Effector CD4-positive, alpha-beta T cell (primary cell): ENCODE measurements at places on chromosomes 5 and 9.
A peak's percentile ranks its signal among the peaks of the same experiment; 100 is the strongest.

GRCh38 chr5:69368458-69369339, 621 bp downstream of the AK6 start:
- peak; percentile 13 for DNase-seq

DNA sequence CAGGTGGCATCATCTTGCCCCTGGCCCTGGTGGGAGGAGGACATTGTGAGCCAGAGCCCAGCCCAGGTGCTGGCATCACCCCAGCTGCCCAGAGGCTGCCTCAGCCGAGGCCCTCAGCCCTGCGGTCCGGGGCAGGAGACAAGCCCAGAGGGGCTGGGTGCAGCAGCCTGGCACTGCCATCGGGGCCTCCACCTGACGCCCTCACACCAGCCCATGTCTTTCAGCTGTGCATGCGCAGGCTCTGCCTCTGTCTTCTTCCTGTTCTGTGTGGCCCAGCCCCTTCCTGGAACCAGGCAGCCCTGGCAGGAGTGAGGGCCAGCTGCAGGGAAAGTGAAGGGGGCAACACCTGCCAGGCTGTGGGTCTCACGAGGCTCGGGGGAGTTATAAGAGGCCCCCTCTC, 4.8 kb upstream of the CEL start:
- DNase-seq: no peak

DNA sequence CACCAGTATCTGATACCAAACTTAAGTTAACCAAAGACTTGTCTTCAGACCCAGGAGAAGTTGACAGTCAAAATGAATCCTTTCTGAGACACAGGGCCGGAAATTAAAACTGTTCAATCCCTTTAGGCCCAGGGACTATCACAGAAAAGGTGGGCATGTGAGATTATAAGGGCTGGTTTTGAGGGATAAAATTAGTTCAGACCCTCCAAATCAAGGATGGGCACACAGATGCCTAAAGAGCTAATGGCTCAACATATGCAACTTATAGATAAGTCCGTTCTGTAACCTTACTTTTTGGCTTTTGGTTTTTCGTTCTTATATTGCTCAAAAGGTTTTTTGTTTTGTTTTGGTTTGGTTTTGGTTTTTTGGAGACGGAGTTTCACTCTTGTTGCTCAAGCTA, 129.6 kb upstream of the ABCA1 start:
- DNase-seq: no peak

DNA sequence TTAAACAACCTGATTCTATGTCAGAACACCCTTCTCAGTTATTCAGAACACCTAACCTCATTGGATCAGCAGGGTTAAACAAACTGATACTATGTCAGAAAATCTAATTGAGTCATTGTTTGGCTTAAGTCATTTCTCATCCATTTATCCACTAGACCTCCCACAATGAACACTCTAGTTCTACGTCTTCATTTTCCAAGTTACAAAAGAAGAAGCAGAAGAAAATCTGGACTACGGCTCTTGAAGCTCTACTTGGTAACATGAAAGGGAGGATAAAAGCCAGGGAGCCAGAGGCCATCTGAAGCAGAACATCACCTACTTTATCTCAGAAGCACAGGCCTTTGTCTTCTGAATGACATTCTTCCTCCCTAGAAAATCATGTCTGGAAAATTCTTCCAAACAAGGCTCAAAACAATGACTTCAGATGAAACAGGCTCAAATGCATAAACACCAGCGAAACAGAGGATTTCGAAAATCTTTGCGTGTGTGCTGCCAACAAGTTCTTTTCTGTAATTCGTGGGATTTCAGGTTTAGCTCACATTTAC, 35.4 kb upstream of the TGFBI start:
- no peak for DNase-seq

DNA sequence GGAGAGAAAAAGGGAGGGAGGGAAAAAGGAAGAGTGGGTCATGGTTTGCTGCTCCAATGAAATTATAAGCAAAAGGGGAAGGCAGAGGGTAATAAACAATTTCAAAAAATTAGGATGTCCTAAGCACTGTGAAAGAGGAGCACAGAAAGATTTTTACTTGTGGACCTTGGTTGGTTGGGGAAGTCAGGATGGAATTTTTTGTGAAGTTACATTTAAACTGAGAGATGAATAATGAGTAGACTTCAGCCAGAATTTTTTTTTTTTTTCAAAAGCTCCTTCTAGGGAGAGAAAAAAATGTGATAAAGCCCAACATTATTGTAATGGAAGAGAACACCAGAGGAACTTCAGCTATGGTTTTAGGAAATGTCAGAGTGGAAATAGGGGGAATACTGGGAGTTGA, 515.9 kb upstream of the PAPPA start:
- no peak for DNase-seq

GRCh38 chr9:128836509-128837145, 7.0 kb upstream of the SPOUT1 start:
- DNase-seq: no peak
